Esophagus squamous epithelium (tissue), 5 donors: ENCODE measurements at places on chromosomes 7 and 10.

DNA sequence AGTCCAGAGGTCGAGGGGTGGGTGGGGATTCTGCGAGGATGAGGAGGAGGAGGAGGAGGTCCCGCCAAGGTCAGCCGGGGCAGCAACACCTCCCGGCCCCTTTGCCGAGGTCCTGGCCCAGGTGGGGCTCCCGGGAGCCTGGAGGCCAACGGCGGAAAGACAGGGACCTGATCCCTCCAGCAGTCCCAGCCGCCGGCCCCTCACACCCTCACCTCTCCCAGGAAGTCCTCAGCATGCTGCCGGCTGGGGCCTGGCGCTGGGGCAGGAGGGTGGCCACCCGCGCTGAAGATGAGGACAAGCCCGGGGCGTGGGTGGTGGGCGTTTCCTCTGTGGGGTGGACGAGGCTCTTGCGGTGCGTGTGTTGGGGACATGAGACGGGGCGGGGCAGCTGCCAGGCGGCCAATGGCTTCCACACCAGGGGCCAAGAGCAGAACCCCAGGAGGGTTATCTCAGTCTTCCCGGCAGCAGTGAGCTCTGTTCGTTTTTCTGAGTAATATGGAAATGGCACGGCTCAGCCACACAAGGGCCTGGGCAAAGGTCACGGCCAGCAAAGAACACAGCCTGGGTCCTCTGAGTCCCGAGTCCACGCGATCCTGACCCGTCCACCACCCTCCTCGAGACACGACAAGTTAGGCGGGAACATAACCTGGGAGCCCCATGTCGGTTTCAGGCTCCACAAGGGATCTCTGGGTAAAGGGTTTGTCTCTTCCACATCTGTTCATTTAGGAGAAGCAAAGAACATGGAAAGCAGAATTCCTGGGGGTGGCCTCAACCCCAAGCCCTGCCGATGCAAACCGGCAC is 82.9 kb upstream of the PDGFA start:
- DNase-seq: no peak
- peaks cover 52% of the 10 kb centered on the region for H3K4me1 ChIP-seq
- no peaks in the 10 kb centered on the region for H3K36me3 ChIP-seq
- peak overlapping the region; percentile 92 for H3K27ac ChIP-seq
- H3K4me3 ChIP-seq: no peak overlapping the region

- H3K27me3 ChIP-seq: no peaks in the 10 kb centered on the region
- no peak for DNase-seq
- H3K36me3 ChIP-seq: no peaks in the 10 kb centered on the region
- H3K4me1 ChIP-seq: peaks cover 7% of the 10 kb centered on the region
Observed at GRCh38 chr10:70174058-70174741, 3.9 kb upstream of the SAR1A start.

- H3K36me3 ChIP-seq: peaks cover 6% of the 10 kb centered on the region
- no peak overlapping the region for H3K4me3 ChIP-seq
- no peak overlapping the region for H3K27ac ChIP-seq
- no peaks in the 10 kb centered on the region for H3K4me1 ChIP-seq
Observed at GRCh38 chr10:856416-857157, 74.9 kb downstream of the LARP4B start.

- no peak overlapping the region for H3K27ac ChIP-seq
- H3K4me3 ChIP-seq: no peak overlapping the region
- no peak for DNase-seq
- no peaks in the 10 kb centered on the region for H3K4me1 ChIP-seq
- H3K36me3 ChIP-seq: no peaks in the 10 kb centered on the region
- no peaks in the 10 kb centered on the region for H3K27me3 ChIP-seq
Observed at GRCh38 chr7:155182406-155182970, 112.4 kb downstream of the HTR5A start.

GRCh38 chr7:39133088-39133487 is 155.4 kb downstream of the POU6F2 start:
- no peak for DNase-seq
- H3K36me3 ChIP-seq: no peaks in the 10 kb centered on the region
- no peaks in the 10 kb centered on the region for H3K4me1 ChIP-seq
- no peak overlapping the region for H3K4me3 ChIP-seq

- H3K4me3 ChIP-seq: no peak overlapping the region
- peaks cover 50% of the 10 kb centered on the region for H3K27me3 ChIP-seq
- H3K27ac ChIP-seq: no peak overlapping the region
- no peaks in the 10 kb centered on the region for H3K4me1 ChIP-seq
- no peak for DNase-seq
Observed at GRCh38 chr7:128729494-128729893, 9.7 kb upstream of the CALU start.

GRCh38 chr7:153832160-153832559 is 220.0 kb upstream of the DPP6 start:
- H3K27ac ChIP-seq: no peak overlapping the region
- H3K27me3 ChIP-seq: no peaks in the 10 kb centered on the region
- H3K4me3 ChIP-seq: no peak overlapping the region
- H3K4me1 ChIP-seq: no peaks in the 10 kb centered on the region
- no peaks in the 10 kb centered on the region for H3K36me3 ChIP-seq

DNA sequence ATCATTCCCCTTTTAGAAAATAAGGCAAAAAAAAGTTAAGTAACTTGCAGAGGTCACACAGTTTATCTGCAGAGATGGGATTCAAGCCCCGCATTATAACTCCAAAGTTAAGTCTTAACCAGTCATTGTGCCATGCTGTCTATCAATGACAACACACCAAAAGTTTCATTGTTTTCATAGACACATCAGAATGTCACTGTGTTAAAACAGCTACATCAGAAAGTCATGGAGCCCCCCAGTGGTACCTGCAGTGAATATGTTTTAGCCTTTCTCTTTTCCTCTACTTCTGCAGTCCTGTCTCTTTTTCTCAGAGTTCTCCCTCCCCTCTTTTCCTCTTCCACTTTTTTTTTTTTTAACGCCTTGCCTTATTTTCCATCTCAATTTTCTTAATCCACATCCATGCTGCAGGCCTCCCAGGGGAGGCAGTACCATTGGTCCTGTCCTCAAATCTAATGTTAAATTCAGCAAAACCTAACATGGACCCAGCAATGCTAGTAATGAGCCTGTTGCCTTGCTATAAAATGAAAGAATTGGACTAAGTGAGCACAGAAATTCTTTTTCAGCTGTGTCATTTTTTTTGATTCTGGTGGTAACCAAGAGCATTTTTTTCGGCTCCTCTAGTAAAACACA is 3.8 kb upstream of the NRCAM start:
- peaks cover 10% of the 10 kb centered on the region for H3K27me3 ChIP-seq
- no peaks in the 10 kb centered on the region for H3K36me3 ChIP-seq
